Omental fat pad (tissue), 4 donors: ENCODE measurements at places on chromosomes 5 and 9. TPM values are rescaled to one million over a fixed set of nuclear protein-coding genes. Genes with fewer than 3 reads are reported as not detected.
A peak's percentile ranks its signal among the peaks of the same experiment; 100 is the strongest.

- DNase-seq: no peak
Measured at GRCh38 chr5:114450437-114450836, 88.6 kb downstream of the KCNN2 start.

DNA sequence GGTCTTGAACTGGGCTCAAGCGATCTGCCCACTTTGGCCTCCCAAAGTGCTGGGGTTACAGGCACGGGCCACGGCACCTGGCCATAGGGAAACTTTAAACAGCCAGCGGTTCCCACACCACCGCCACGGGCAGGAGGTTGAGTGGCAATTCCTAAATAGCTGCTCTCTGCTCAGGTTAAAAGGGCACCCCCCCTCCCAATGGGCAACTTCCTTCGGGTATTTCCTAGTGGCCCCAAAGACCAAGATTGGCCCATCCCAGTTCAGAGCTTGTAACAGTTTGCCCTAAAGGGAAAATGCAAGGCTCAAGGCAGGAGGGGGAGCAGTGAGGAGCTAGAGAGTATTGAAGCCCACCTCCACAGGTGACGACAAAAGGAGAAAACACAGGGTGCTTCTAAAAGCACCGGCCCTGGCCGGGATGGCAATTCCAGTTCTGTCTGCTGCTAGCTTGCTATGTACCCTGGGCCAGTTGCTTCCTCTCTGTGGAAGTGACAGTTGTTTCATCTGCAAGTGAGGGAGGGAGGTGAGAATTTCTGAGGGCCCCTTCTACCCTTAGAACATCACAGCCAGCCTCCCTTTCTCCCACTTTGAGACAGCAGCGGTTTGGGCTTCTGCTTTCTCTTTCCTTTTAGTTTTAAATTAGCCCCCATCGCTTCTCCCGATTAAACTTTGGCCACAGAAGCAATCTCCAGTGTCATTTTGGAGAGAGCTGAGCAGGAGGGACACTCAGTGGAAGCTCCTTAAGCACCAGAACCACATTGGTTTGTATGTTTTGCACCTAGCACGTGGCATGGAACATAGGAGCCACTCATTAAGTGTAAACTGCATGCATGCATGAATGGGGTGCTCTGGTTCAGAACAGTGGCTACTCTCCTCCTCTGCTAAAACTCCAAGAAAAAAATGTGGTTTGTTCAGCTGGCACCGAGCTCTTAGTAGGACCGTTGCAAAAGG, 17.3 kb upstream of the TNIP1 start:
- DNase-seq: no peak

The FUT7 gene
- not detected for total RNA-seq

DNA sequence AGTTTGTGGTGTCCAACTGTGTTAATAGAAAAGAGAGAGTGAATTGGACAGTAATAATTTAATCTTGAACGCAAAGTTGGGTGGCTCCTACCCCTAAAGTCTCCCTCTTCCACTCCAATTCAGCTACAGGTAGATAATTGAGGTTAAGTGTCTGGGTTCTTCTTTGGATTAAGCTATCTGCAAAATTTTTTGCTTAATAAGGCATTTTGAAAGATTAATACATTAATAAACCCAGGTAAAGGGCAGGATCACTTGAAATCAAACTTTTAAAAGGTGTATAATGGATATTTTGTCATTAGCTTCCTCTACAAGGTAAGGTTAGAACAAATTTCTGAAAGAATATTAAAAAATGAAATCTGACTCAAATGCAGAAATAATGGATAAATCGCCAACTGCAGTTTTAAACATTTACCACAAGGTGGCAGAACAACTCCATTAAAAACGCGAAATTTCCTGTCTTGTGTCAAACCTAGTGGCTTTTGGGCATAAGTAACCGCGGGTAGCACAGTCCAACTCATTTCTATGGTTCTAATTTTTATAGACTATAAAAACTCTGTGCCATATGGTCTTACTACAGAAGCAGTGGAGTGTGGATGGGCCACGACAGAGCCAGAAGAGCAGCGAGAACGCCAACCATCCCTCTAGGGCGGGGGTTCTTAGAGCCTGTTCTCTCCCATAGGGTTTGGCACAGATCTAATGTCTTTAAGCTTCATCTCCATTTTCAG, 276.5 kb downstream of the ARHGEF28 start:
- DNase-seq: no peak

DNA sequence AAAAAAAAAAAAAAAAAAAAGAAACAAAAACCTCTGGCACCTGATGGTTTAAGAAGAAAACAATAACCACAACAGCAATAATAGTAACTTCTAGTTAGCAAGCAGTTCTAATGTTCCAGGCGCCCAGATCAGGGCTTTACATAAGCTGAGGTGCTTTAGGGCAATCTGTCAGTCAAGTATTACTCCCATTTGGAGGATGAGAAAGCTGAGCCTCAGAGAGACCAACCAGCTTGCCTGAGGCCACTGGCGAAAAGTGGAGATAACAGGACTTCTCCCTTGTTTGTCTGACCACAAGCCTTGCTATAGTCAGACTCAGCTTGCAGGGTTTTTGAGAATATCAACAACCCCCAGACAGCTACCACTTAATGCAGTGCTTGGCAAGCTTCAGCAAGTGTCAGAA, 83.5 kb upstream of the BOD1 start:
- DNase-seq: no peak

DNA sequence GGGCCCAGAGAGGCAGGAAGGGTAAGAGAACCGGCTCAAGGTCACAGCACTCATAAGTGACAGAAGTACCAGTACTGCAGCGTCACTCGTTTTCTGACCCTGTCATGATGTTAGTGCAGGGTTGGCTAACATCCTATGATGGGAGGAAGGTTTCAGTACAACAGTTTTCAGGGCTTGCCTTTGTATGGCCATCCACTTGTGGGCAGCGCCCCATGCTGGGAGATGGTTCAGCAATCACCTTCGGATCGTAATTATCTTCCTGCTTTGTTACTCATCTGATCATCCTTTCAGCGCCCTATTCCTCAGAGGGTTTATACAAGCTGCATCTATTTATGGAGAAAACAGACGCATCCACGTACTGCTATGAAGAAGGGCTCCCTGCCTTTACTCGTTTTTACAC, 2.4 kb downstream of the MAP1B start:
- DNase-seq: no peak

DNA sequence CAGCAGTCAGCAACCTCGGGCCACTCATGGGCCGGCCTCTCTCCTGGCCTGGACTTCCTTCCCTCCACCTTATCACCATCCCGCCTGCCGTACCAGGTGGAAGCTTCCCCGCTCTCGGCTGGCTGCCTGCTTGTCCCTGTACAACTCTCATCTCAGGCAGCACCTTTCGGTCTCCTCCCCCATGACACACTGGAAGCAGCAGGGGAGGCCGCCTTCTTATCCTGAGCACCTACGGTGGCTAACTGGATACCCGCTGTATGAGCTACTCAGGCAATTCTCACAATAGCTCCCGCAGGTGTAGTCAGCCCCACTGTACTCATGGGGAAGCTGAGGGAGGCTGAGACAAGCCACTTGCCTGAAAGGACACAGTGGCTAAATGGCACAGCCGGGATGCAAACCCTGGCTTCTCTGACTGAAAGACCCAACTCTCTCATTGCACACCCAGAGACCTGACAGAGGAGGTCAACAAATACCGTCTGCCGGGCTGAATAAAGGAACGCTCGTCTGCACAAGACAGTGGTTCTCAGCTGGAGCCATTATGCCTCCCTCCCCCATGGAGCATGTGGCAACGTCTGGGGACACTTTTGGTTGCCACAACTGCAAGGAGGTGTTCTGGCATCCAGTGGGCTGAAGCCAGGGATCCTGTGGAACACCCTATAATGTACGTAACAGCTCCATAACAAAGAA, 9.6 kb downstream of the STK10 start:
- no peak for DNase-seq

- no peak for DNase-seq
Measured at GRCh38 chr9:1804128-1804865, 210.8 kb upstream of the SMARCA2 start.

- no peak for DNase-seq
Measured at GRCh38 chr9:91035825-91036208, 234.2 kb downstream of the SYK start.

The ANKRD20A1 gene
- 2.5 TPM for total RNA-seq

DNA sequence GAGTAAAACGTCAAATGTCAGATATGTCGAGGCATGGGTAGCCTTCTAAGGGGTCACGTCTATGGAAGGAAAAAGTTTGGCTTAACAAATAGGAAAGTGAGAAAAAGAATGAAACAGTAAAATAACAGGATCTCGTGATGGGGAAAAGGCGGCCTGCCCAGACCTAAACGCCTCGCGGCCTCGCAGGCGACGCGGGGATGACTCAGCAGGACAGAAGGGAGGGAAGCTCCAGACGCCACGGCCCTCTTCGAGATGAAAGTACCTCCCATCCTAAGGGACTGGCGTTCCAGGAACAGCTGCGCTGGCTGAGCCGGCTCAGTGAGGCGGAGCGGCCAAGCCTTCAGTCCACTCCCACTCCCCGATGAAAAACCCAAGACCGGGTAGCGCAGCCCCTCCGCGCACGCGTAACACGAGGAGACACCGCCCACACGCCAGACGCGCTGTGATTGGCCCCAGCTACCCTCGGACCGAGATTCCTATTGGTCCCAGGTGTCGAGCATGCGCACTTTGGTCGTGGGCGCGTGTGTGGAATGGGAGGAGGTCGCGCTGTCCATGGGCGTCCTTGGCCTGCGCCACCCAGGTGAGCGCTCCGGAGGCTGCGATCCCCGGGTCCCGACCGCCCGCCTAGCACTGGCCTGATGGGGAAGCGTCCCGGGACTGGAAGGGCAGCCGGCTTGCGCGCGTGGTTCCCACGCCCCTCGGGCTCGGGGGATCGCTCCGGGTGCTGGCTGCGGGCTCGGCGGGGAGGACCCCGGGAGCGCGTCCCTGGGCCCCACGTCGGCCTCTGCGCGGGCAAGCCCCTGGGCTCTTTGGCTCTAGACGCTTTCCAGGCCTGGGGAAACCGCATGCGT, 588.5 kb downstream of the MTRR start:
- peak; percentile 84 for DNase-seq

DNA sequence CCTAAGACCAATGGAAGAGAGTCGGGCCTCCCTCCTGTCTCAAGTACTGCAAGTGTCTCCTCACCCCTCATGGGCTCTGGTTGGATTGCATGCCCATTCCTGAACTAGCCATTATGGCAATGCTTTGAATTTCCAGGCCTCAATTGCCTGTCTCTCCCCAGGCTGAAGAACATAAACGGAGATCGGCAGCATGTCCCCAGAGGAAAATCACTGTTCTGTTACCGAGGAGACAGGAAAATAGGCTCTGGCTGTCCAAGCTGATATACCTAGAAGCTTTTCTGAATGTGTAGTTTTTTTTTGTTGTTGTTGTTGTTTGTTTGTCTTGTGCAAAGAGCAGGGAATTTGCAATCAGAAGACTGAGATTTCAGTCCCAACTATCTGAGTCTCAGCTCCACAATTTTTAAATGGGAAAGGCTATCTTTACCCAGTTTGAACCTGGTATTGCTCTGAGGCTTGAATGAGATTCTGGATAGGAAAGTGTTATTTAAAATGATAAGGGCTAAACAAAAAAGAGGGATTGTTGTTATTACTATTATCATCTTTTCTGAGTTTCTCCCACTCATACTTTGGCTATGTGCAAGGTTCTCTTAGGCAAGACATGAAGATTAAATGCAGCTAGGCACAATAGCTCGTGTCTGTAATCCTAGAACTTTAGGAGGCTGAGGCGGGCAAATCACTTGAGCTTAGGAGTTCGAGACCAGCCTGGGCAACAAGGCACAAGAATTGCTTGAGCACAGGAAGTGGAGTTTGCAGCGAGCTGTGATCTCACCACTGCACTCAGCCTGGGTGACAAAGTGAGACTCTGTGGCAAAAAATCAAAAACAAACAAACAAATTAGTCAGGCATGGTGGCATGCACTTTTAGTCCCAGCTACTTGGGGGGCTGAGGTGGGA, 77.2 kb upstream of the KLF9 start:
- no peak for DNase-seq

DNA sequence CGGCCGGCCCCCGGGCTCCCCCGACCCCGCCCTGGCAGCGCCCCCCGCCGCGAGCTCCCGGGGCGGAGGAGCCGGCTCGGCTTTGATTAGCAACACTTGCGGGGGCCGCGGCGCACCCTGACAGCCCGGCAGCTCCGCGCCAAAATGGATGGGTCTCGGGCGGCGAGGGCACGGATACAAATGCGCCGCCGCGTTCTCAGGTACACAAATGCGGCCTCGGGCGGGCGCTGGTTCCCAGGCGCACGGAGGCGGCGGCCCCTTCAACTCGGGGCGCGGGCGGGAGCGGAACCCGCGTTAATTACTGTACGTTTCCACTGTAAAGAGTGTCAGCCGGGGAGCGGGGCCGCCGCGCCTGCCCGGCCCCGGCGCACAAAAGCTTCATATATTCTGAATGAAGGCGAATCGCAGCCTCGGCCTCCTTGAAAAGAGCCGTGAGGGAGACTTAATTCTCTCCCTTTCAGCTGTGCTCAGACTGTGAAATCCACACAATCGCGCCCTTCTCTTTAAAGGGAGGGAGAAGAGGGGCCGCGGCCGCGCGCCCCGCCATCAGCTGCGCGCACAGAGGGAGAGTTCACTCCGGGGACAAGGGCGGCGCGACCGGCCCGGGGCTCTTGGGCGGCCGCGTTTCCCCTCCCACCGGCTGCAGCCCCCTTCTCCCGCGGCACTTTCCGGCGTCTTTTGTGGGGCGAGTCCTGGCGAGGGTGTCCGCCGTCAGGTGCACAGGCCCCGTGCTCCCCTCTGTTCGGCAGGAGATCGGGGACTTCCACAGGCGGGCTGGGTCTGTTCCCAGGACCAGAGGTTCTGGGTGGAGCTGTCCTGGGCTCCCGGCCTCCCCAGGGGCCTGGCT, 27.0 kb downstream of the MSX2 start:
- no peak for DNase-seq

DNA sequence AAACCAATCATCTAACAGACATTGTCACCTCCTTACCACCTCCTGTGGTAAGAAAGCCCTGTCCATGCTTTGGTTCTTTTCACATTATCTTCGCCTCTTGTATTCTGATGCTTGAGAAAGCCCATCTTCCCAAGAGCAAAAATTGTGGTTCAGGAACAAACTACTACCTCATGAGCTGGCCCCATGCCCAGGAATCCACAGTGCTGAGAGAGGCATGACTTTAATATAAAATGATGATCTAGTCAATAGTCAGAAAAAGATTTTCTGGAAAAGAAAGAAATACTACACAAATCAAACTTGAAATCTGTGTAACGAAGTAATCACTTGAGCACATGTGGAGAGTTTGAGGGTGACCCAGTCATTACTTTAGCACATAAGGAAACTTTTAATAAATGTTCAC, 94.7 kb downstream of the FGF10 start:
- DNase-seq: no peak

The MXD3 gene
- total RNA-seq: 26.8 TPM

- no peak for DNase-seq
Measured at GRCh38 chr5:34669931-34670516, 13.9 kb downstream of the RAI14 start.
